ENCODE measurements at places on chromosomes 3 and 15.

DNA sequence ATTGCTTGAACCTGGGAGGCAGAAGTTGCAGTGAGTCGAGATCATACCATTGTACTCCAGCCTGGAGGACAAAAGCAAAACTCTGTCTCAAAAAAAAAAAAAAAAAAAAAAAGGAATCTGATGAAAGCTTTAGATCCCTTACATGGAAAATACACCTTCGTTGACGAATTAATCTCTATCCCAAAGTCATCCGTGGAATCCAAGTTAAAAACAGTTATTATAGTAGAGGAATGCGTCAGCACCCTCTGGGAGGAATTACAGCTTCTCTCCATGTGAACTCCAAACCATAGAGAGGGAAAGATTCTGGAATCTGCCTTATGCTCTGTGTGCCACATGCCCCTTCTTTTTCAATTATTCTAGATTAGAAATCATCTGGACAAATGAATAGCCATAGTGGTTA is 192.3 kb upstream of the C2CD4B start:
- no peak for DNase-seq

DNA sequence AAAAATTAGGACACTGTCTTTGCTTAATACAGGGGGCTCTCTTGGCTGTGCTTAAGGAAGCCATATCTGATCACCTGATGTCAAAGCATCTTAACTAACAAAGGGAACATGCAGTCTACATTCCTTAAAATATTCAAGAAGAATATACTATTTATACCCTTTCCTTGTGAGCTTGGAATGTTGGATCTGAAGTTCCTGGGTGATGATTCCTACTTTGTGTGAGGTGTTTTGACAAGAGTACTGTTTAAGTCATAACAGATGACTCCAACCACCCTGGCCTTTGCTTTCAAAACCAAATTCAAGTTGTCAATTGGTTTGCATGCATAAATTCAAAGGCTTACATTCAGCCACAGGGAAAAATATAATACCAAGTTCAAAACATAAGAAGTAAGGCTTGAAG is 862.7 kb upstream of the SEMA6D start:
- DNase-seq = no peak

DNA sequence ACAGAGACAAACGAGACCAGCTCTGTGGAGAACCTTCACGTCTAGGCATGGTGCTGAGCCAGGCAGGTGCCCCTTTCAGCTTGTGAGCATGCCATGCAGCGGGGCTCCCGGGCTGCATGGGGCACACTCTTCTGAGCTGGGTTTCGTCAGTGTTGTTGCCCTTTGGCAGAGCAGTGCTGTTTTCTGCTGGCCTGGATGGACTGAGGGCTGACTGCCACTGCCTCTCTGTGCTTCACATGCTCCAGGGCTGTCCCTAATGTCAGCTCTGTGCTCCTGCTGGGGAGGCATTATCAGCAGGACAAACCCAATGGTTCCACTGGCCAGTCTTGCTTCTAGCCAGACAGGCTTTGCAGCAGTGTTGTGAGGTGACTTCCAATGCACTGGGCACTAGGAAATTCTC is 9.5 kb downstream of the GASK1A start:
- no peak for DNase-seq

GRCh38 chr3:64691051-64691450 is 3.3 kb upstream of the ADAMTS9 start:
- DNase-seq = no peak

DNA sequence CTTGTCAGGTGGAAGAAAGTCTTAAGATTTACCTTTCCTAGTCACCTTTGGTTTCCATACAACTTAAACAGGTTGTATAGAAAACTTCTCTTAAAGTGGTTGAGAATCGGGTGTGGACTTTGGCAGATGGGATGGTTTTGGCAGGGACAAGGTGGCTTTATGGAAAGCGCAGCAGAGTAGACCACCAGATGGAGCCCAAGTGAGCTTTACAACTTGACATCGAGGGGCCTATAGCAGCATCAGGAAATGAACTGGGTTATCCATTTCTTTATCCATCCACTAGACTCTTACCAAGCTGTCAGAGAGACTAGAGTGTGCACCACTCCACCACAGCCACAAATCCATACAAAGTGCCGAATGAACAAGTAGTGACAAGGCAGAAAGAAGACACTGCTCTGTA is 85.3 kb upstream of the MBNL1 start:
- DNase-seq = no peak

- no peak for DNase-seq
Measured at GRCh38 chr3:51681453-51681852, 10.4 kb downstream of the TEX264 start.

DNA sequence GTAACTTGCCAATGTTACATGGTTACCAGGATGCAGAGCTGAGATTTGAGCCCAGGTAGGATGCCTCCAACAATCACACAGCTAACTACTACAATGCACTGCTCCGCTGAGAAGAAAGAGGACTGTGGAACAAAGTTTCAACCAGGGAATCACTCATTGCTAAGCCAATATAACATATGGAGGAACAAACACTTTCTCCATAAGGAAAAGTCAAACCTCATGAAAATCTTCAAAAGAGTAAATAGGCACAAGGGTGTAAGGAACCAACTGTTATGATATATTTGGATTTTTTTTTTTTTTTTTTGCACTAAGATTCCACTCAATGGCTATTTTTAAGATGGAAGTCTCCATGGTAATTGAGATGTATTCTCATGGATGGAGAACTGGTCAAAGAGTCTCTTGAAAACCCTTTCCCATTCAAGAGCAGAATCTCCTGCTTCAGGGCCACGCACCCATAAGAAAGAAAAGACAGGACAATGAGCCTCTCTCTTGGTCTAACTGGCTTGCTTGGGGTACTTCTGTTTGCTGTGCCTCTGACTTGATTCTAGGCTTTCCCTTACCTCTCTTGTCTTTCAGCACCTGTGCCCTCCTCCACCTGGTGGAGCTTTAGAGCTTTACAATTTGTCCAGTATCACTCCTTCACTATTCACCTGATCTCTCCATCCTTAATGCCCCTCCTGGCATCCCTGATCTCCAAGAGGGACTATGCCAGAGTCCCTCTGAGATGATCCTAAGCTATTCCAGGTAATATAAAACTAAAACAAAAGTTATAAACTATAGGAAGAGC is 252.8 kb downstream of the NTRK3 start:
- no peak for DNase-seq

DNA sequence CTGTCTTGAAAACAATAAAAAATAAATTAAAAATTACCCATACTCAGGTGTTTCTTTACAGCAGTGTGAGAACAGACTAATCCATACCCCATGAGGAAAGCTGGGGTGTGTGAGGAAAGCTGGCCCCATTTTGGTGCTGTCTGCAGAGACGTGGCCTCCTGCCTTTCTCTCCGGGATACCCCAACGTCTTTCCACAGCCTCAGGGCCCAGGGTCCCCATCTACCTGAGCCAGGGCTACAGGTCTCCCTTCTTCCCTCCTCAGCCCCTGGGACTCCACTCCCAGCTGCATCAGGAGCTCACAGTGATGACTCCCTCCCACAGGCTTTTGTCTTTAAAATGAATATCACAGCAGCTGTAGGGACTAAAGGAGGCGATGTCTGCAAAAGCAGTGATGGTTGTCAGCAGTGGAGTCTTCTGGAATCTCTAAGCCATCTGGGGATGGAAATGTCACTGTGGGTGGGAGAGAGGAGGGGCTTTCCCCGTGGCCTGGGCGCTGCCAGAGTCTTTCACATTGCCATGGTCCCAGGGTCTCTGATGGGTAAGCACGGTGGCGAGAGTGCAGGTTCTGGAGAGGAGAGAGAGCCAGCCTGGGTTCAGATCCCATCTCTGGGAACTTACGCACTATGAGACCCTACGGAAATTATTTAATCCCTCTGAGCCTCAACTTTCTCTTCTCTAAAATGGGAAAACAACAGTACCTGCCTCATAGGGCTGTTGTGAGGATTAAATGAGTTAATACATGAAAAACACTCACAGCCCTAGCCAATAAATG is 259.3 kb downstream of the PLCL2 start:
- no peak for DNase-seq

- DNase-seq = no peak
Measured at GRCh38 chr15:35654332-35654731, 108.4 kb upstream of the DPH6 start.

DNA sequence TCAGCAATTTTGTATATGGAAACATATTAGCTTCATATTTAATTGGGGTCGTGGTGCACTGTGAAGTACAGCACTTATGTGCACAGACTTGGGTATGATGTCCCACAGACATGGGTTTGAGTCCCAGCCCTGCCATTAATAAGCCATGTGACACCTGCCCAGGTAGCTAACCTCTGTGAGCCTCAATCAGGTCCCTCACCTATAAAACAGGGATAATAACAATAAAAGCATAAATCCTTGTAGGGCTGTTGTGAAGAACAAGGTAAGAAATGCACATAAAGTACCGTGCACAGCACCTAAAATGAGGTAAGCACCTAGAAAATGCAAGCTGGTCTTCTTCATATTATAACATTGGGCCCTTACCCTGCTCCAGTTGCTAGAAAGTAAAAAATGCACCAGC is 173.5 kb upstream of the WNT5A start:
- DNase-seq = no peak

- no peak for DNase-seq
Measured at GRCh38 chr15:93520206-93520605, 431.2 kb upstream of the RGMA start.

GRCh38 chr3:42795621-42796181 is 8.6 kb downstream of the HIGD1A start:
- DNase-seq = no peak

GRCh38 chr3:188468662-188469061 is 314.7 kb downstream of the LPP start:
- DNase-seq = no peak

DNA sequence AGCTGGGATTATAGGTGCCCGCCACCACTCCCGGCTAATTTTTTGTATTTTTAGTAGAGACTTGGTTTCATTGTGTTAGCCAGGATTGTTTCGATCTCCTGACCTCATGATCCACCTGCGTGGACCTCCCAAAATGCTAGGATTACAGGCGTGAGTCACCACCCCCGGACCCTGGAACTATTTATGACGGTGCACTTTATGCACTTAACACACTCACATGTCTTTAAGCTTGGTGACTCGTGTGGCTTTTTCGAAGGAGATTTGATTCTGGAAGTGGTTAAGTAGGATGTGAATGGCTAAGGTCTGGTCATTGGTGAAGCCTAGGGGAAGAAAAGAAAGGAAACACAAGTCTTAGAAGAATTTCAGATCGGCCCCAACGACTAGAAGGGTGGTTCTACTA is 20.3 kb downstream of the BBS4 start:
- no peak for DNase-seq

- DNase-seq = no peak
Measured at GRCh38 chr3:39755100-39755499, 54.3 kb upstream of the MYRIP start.

- DNase-seq = no peak
Measured at GRCh38 chr15:44968475-44968874, 12.0 kb downstream of the TERB2 start.

DNA sequence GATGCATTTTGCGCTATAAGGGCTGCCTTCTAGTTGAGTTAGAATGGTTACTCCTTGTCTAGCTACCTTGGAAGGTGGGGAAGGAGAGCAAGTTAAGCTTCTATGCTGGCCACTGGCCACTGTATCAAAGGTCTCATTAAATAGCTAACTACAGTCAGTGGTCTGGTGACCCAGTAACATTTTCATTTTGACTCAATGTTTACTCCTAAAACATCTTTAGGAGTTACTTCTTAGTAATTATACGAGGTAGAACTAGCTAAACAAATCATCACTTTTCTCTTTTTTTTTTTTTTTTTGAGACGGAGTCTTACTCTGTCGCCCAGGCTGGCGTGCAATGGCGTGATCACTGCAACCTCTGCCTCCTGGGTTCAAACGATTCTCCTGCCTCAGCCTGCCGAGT is 26.7 kb downstream of the ETV5 start:
- DNase-seq = no peak

DNA sequence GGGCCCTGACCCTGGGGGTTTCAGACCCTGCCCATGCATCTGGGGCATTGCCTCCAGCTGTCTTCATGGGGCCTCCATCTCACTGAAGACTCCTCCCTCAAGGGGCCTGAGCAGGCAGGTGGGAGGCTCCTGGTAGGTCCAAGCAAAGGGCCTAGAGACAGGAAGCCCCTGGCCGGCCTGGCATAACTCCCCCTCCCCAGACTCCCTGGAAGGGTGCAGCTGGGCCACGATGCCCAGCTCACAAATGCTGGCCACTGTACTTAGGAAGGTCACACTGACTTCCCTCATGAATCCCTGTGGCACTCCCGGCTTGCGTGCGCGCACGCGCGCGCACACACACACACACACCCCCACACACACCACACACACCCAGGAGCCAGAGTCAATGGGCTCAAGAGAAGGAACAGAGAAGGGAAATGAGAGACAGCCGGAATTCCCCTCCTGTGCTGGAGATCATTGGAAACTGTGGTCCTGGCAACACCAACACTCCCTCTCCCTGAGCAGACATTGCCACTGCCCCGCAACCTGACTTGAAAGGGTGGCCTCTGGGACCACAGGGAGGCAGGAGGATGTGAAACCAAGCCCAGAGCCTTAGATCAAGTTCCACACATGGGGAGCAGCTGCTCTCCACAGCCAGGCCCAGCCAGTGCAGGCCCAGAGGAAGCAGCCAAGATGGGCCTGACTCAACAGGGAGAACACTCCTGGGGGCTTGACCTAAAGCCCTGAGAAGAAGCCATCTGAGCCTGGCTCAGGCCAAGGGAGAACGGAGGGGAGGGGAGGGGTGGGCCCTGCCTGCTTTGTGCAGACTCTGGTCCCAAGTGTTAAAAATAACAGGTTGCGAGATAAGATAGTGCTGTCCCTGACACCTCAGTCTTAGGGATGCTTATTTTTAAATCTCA is 69.7 kb downstream of the SCN5A start:
- DNase-seq = no peak

DNA sequence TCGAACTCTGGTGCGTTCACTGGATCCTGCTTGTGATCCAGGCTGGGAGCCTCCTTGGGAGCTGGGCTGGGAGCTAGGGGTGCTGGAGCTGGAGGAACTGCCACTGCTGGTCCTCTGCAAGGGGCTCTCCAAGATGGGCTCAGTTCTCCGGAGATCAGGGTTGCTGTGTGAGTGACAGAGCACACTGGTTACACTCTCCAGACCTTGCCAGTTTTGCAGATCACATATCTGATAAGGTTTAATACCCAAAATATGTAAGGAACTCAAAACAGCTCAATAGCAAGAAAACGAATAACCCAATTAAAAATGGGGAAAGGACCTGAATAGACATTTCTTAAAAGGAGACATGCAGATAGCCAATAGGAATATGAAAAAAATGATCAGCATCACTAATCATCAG is 84.2 kb upstream of the SLC2A2 start:
- DNase-seq = no peak

GRCh38 chr3:135860761-135861160 is 104.8 kb upstream of the PPP2R3A start:
- no peak for DNase-seq

GRCh38 chr3:130258532-130258952 is 86.9 kb upstream of the COL6A5 start:
- DNase-seq = no peak

- no peak for DNase-seq
Measured at GRCh38 chr3:64987726-64988125, 299.9 kb upstream of the ADAMTS9 start.
